ENCODE measurements at places on chromosomes 4 and X.

- no peak for DNase-seq
Observed at GRCh38 chr4:8709729-8710360, 117.3 kb downstream of the CPZ start.

DNA sequence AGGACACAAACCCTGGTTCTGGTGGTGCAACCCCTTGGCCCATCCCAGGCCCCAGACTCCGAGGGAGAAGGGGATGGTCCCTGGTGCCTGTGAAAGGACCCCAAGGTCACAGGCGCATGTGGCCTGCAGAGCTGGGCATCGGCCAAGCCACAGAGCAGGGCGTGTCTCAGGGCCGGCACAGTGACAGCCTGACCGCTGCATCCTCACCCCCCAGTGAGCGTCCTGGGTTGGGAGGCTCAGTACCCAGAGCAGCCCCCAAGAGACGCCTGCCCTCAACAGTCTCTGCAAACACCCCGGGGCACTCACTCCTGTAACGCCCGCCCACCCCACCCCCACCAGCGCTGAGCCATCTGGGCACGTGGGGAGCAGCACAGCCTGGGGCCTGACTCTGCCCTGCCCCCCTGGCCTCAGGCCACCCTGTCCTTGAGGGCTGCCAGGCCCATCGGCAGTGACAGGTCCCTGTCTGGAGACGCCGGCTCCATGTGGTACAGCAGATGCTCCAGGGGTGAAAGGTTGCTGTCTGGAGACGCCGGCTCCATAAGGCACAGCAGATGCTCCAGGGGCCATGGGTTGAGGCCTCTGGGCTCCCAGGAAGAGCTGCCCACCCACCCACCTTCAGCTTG lies 24.5 kb upstream of the CPLX1 start:
- DNase-seq: no peak

- DNase-seq: no peak
Observed at GRCh38 chr4:152455311-152455710, 80.6 kb downstream of the FBXW7 start.

DNA sequence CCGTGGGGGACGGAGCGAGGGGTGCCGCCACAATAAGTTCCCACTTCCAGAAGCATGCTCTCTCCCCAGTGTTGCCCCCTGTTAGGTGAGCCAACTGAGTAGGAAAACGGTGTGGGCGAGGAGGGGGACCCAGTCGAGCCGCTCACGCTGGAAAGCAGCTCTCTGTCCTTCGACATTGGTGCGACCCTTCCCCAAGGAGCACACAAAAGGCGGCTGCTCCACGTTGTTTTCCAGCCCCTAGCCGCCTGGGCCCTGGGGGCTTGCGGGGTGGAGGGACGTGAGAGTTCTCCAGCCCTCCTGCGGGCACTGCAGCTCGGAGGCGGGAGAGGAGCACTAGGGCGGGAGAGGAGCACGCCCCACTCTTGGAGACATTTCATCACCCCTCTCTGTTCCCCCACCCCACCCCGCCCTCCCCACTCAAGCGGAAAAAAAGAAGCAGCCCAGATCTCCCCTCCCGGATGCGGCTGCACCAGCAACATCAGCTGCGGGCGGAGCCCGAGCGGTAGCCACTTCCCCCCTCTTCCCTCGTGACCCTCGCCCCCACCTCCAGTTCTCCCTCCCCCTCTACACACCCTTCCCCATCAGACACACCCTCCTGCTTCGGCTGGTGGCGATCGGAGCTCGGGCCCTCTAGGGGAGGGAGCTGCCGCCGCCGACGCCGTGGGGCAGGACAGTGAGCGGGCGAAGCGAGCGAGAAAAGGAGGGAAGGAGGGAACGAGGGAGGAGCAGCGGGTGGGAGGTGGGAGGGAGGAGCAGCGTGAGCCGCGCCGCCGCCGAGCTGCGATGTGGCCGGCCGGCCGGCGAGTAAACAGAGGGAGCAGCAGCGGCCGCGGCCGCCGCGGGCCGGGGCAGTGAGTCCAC lies at the start of gene DOCK11:
TSS of gene DOCK11 (plus strand) at position 755 of the 861 bp plus-strand sequence. CDS start 157 bp downstream, outside the sequence.
- peak; percentile 39 for DNase-seq

- DNase-seq: no peak
Observed at GRCh38 chr4:103002551-103002950, 17.0 kb downstream of the SLC9B1 start.

DNA sequence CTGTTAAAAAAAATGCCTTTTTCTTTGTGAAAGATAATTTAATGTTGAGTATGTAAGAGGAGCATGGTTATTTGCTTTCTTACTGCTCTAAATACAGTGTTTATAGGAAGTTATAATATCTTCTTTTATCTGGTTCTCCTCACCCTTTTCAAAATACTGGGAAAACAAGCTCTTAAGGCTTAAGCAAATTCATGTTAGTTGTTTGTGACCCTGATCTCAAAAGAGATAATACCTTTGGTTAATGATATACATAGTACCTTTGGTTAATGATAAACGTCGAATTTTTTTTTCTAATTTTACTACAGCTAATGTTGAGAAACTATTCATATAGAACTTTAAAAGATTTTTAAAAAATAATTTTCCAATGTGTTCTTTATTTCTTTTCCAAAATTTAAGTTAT lies 180.1 kb downstream of the RAPGEF2 start:
- DNase-seq: no peak

DNA sequence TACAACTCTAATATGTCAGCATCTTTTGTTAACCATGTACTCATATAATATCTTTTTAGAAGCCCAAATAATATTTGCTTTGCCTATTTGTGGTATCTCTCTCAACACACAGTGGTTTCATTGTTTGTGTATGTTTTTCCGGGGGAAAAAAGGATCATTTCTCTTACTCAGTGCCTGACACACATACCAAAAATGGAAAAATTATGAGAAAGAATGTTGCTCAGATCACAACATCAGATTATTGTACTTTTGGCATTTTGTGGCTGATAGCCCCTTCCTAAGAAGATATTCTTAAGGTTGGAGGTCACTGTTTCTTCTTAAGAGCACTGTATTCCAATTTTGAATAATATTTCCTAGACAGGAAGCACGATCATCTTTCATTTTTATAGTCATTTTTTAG lies 93.6 kb downstream of the PDLIM5 start:
- DNase-seq: no peak

- DNase-seq: no peak
Observed at GRCh38 chr4:114729068-114729738, 130.6 kb downstream of the UGT8 start.

DNA sequence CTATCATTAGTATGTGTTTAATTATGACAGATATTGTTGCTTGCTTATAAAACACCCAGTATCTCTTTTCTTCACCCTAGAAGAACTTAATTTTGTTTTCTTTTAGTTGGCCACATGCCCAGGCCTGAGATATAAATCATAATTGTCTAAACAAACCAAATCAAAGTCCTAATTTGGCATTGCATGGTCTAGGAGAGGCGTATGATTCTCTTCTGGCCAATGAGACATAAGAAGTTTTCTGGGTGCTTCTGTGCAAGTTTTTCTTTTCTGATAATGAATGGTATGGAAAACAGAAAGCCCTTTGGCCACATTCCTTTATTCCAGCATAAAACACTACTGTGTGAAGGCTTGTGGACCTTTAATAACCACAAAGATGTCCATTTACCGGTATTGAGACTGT lies 192.9 kb upstream of the CTSO start:
- DNase-seq: no peak

- DNase-seq: no peak
Observed at GRCh38 chr4:128161138-128161537, 100.0 kb downstream of the LARP1B start.

- DNase-seq: no peak
Observed at GRCh38 chrX:103250977-103251376, 4.0 kb downstream of the TCEAL8 start.

DNA sequence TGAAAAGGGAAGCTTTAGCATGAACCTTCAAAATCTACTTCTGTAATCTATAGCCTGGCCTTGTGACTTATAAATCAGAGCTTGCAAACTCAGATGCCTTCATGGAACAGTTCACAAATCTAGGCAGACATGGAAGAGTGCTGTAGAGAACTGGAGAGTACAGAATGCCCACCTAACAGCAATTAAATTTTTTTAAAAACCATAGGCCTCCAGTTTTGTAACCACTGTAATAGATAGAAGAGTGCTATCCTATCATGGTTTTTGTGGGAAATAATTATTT lies 10.4 kb downstream of the MTMR1 start:
- DNase-seq: no peak

DNA sequence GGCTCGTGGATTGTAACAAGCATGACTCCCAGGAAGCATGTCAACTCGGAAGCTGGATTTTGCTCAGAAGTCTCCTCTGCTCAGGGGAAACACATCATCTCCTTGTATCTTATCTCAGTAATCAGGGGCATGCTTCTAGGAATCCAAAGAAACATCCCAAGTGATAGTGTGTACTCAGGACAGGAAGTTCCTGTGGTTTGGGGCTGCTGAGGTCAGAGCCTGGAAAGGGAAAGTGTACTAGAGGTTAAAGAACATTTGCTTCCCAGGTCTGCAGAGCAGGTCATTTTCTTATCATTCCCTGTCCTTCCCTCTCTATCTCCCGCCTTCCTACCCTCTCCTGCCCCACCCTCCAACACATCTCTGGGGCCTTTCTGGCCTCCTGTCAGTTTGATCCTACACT lies 38.8 kb downstream of the SLC34A2 start:
- no peak for DNase-seq

DNA sequence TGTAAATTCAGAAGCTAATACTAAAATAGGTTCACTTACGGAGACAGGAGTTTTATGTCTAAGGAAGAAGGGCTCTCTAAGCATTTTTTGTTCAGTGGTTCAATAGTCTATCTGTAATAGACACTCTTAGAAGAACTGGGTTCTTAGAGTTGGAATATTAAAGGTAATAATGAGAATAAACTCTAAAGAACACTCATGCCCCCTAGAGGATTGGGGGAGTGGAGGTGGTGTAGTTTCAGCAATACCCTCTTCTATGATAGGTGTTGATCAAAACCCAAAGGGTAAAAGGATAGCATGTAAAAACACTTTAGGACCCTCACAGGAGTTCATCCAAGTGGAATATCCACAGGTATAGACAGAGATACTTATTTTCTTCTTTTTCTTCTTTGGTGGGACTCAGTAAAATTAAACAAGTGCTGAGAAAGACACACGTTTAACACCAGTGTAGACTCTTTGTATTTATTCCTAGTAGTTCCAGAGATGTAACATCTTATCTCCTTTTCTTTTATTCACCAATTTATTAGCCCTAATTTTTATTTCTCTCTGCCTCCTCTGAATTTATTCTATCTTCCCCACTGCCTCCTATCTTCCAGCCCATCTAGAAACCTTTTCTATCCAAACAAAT lies 25.7 kb upstream of the MND1 start:
- DNase-seq: no peak

DNA sequence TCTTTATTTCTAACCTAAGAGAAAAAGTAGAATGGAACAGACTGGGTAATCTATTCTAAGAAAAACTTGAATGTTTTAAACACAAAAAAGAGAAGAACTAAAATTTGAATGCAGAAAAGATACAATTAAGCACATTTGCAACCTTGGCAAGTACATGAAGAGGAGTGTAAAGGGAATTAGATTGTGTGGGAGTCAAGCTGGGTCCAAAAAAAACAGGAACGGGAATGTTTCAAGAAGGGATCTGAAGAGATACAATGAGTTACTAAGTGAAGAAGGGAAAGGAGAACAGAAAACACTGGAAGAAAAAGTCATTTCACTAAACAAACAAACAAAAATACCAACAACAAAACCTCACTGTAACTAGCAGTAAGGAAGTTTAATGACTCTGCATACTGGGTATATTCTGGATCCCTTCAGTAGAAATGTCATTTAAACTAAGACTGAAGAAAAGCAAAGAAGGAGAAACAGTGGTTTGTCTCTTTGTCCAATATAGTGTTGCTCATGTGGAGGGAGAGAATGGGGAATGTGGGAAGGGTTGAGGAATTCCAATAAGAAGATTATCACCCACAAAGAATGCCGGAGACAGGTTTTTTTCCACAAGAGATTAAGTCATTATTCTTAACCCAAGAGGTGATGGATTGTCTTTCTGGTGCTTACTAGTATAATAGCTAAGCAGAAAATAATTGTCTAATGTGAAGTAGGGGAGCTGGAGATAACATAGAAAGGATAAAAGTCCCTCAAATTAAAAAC lies 50.4 kb upstream of the PTPN13 start:
- no peak for DNase-seq

- DNase-seq: no peak
Observed at GRCh38 chr4:7854697-7855370, 84.8 kb downstream of the AFAP1 start.

DNA sequence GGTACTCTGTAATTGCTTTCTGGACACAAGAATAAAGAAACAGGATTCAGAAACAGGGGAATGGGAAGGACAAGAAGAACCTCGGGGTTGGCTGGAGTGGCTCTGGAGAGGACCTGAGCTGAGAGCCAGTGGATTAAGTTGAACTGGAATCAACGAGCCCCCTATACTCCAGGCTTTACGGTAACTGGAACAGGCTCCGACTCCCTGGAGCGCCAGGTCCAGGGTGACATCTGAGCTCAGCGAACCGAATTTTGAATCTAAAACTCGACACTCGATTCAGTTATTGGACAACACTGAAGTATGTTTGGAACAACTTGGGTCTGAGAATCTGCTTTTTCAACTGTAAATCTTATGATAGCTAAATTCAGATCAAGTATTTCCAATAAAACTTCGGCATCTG lies 23.9 kb downstream of the HMX1 start:
- no peak for DNase-seq

- no peak for DNase-seq
Observed at GRCh38 chr4:61571761-61572559, 371.8 kb downstream of the ADGRL3 start.

All from endothelial cell (in vitro differentiated cells).